Dermis microvascular lymphatic vessel endothelial cell (primary cell): ENCODE measurements at places on chromosomes 6 and 20. TPM values are rescaled to one million over a fixed set of nuclear protein-coding genes. Genes with fewer than 3 reads are reported as not detected.

DNA sequence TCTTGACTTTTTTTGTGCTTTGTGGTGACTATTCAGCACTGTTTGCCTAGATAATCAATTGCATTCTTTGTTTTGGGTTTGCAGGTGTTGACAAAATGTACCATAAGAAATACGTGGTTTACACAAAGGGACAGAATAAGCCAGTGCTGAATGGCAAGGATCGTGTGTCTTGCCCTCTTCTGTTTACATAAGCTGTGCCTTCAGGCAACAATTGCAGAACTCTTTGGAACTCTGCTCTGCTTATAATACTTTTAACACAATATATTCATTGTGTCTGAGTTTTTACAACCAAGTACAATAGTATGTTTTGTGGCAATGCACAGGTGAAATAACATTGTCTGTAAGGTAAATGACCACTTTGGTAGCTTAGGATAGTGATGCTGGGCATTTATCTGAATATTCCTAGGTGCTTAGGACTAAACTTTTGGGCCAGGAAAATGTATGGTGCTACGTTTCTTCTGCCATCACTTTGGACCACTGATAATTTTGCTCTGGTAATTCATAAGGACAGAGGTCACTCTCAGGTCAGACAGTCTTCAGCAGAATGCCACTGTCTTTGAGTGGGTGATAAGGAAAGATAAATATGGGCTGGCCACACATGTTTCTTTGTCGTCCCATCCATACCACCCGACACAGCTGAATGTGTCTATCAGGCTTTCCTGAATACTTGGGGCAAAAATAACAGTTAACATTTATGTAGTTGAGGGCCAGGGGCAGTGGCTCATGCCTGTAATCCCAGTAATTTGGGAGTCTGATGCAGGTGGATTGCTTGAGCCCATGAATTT is 344.6 kb upstream of the IMPG1 start:
- no peak for DNase-seq

- DNase-seq: peak; percentile 24
These were observed 29.2 kb downstream of the SLC35A1 start for GRCh38 chr6:87501809-87502572.

DNA sequence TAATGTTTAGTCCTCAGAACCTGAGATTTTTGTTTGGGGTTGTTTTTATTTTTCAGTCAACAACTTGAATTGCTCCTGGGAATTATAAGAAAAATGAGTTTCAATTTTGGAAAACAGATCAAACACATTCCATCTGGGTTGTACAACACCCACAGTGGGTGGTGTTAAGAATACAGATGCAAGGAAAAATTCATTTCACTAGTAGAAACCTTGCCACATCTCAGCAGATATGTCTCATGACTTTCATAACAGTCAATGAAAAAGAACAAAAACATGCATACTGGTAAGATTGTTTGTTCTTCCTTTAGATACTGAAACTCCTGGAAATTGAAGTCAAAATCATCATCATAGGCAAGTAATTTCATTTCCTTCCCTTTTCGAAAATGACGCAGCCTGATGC is 78.9 kb downstream of the MOXD1 start:
- DNase-seq: no peak

PRPH2 gene
- 0.13 and 0.38 TPM in 2 replicates for total RNA-seq

- DNase-seq: no peak
These were observed 27.2 kb upstream of the TULP4 start for GRCh38 chr6:158284876-158285655.

DNA sequence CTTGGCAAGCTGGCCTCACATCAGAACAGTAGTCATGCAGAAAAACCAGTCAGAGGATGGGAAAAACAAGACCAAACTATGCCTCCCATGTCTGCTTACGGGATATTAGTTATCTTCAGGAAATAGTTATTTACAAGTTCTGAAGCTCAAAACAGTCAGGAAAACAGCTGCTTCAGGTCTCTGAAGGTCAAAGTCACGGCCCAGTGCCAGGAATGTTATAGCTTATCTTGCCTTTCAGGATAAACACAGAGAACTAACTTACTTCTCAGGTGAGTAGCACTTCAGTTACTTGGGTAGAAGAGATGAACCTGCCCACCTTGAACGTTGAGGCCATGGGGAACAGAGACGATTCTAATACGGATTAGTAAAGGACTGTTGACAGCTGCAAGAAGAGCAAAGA is 310.7 kb downstream of the KIF16B start:
- DNase-seq: no peak

DNA sequence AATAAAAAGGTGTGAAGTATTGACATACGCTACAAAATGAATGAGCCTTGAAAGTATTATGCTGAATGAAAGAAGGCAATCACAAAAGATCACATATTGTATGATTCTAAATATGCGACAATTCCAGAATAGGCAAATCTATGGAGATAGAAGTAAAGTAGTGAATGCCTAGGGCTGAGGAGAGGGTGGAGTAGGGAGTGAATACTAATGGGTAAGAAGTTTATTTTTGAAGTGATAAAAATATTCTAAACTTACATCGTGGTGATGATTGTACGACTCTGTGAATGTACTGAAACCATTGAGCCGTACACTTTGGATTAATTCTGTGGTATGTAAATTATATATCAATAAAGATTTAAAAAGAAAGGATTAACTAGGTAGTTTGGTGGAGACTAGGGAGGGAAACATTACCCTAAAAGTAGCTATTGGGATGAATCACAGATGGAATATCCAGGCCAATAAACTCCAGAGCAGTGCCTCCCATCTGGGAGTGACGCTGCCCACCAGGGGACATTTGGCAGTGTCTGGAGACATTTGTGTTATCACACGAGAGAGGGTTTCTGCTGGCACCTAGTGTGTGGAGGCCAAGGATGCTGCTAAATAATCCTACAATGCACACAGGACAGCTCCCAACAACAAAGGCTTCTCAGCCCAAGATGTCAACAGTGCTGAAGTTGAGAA is 214.2 kb upstream of the PCSK2 start:
- no peak for DNase-seq

TAAR9 gene
- not detected in 2 replicates for total RNA-seq

SKIC2 gene
- total RNA-seq: 25.4 and 33.5 TPM in 2 replicates

C20orf141 gene
- total RNA-seq: not detected in 2 replicates

DNA sequence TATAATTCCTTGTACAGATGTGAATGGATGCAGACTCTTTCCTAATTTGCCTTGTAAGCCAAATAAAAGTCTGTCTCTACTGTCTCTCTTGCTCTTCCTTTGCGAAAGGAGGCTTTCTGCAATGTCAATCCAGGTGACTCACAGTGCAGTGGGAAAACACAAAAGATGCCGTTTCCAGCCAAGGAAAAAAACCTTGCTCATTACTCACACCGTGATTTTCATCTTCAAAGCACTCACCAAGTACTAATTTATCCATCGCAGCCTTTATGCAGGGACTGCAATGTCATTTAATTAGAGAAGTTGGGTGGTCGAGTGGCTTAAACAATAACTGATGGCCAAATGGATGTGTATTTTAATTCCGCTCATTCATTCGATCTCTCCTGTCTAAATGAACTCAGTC is 23.8 kb downstream of the SAYSD1 start:
- DNase-seq: no peak

DNA sequence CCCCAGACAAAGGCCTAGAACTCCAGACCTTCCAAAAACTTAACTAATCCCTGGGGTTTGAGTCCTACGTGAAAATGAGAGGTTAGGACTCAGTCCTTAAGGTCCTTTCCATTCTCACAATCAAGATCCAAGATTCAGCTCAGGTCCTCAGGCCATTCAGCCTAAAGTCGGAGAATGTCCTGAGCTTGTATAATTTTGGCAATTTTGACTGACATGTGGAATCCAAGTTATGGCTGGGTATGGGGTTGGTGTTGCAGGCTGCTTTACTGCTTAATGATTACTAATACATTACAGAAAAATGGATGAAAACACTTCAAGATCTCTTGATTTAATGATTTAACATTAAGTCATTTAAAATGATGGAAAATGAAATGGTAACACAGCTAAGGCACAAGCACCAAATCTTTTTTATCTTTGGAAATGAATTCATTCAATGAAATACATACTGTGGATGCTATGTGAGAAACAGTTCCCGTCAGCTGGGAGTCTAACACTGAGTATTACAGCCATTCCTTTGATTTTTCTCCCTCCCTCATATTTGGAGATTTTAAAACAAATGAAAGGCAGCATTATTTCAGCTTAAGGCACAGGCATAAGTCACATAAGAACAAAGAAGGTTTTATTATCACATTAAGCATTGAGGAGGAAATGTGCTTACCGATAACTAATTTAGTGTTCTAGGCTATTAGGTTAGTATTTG is 1.3 kb downstream of the ARHGAP18 start:
- DNase-seq: no peak

GRCh38 chr6:17012421-17013225 is 89.2 kb upstream of the STMND1 start:
- no peak for DNase-seq

JAG1 gene
- total RNA-seq: 104 and 113 TPM in 2 replicates

SIM1 gene
- not detected in 2 replicates for total RNA-seq

DNA sequence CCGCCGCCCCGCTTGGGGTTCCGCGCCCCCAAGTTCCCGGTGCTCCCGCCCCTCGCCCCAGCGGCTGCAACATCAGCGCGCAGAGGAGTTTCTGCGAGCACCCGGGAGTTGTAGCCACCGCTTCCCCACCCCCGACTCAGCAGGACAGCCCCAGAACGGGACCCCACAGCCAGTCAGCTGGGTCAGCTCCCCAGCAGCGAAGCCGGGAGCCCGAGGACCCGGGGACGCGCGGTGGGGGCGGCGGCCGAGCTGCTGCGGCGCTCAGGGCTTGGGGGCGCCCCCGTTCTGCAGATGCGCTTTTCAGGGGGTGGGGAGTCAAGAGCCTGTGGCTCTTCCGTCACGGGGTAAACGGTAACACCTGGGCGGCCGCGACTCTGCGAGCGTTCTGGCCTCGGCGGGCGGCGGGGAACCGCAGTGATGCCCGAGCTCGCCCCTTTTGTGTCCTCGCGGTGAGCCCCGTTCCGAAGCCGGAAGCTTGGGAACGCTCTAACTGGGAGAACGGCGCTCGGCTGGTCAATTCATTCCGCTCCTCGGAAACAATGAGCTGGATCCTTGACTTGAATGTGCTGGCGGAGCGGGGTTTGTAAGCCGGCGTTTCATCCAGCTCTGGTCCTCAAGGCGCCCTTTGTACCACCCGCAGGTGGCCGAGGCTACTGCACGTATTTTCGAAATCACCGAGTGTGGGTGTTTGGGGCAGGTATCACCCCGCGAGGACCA is 774 bp downstream of the PLEKHG1 start:
- peak; percentile 18 for DNase-seq

DNA sequence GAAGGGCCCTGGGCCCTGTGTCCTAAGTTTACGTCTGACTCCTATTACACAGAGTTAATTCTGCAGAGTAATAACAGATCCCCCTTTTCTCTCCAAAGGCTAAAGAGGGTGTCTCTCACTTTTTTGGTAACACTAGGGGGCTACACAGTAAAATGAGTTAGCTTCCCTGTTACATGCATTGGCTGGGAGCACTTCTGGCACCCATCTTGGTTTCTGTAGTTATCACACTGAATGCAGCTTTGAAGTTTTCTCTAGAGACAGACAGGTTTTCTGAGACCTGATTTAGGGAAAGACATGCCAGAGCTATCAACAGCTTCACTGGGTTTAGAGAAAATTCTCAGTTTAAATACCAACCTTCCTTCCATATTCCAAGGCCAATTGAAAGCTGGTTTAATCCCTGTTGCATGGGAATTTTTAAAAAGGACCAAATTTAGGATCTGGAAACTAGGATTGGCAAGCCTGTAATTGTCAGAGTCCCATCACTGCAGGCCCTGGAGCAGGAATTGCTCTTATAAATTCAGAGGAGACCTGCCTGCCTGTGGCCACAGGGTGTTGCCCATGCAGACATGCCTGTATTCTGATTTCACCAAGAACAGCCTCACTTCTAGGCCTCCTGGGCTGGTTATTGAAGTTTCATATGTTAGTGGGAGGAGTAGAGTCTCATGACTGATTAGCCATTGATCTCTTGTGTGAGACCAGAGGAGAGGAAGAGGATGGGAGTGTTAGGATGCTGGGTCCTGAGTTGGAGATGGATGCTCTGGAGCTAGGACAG is 29.4 kb downstream of the RNF8 start:
- DNase-seq: no peak

DNA sequence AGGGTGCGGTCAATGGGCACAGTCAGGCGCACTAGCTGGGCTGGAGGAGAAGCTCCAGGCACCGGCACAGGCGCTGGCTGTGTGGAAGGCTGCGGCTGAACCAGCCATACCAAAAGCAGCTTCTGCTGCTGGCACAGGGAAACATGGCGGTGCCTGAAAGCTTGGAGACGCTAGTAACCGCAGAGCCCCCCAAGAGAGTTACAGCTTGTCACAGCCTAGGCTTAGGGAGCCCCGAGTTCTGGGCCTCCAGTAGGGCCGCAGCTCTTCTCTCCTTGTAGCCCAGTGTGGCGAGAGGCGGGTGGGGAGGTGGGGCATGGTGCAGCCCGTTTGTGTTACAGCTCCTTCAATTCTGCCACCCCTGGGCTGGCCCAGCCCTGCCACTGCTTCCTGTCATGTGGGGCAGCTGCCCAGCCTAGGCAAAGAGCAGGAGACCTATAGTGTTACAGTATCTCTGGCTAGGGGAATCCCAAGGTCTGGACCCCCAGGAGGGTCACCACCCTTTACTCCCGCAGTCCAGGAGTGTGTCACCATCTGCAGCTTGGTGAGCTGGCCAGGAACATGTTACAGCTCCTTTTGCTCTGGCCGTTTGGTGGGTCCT is 58.6 kb upstream of the MANEA start:
- no peak for DNase-seq

MCCD1 gene
- not detected in 2 replicates for total RNA-seq

GRCh38 chr6:94362061-94362864 is 942.9 kb upstream of the EPHA7 start:
- no peak for DNase-seq

CTAGE9 gene
- not detected in 2 replicates for total RNA-seq

CCN2 gene
- 178 and 284 TPM in 2 replicates for total RNA-seq

GRCh38 chr6:148800536-148800935 is 53.7 kb downstream of the UST start:
- no peak for DNase-seq

DEFB124 gene
- not detected in 2 replicates for total RNA-seq

GRCh38 chr6:107642861-107643328 is 153.0 kb downstream of the SOBP start:
- no peak for DNase-seq

GRCh38 chr6:93586306-93586705 is 166.9 kb upstream of the EPHA7 start:
- no peak for DNase-seq

DNA sequence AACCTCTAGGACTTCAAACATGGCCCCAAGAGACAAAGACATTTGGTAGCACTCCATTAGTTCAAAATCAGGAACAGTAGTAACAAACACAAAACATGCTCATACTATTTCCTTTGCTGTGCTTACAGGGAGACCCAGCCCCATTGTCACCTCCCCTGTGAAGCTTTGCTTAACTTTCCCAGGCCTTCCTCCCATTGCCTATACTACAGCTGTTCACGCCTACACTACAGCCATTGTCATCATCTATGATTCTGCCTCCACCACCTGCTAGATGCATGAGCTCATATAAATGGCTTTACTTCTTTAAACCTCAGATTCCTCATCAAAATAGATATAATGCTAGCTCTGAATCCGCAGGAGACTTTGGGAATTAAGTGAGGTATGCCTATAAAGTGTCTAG is 8.7 kb downstream of the PHACTR1 start:
- DNase-seq: no peak

DAAM2 gene
- 0.13 and 0.25 TPM in 2 replicates for total RNA-seq

SCRT2 gene
- not detected in 2 replicates for total RNA-seq

ABHD16B gene
- total RNA-seq: not detected in 2 replicates

ZNF334 gene
- total RNA-seq: 0.13 and 0.76 TPM in 2 replicates
